ENCODE measurements at places on chromosomes 5 and 9.
A peak's percentile ranks its signal among the peaks of the same experiment; 100 is the strongest.

DNA sequence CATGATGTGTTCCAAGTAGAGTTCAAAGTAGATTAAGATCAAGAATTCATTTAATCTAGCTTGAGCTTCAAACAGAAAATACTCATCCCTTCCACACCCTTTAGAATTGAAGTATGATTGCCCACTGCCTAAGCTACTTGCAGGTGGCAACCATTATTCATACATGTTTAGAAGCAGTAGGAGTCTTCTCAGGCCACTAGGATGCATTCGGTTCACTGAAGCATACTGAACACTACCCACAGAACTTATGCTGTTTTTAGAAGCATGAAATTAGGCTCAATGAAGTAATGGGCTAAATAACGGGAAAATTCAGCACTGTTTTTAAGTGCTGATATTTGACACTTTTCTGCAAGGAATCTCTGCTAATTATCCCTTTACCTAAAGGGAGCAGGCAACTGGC is 263.4 kb downstream of the DEPDC1B start:
- H3K36me3 ChIP-seq: peaks cover 3% of the 10 kb centered on the region
- H3K27me3 ChIP-seq: no peaks in the 10 kb centered on the region
- H3K27ac ChIP-seq: no peak overlapping the region
- H3K4me3 ChIP-seq: no peak overlapping the region

DNA sequence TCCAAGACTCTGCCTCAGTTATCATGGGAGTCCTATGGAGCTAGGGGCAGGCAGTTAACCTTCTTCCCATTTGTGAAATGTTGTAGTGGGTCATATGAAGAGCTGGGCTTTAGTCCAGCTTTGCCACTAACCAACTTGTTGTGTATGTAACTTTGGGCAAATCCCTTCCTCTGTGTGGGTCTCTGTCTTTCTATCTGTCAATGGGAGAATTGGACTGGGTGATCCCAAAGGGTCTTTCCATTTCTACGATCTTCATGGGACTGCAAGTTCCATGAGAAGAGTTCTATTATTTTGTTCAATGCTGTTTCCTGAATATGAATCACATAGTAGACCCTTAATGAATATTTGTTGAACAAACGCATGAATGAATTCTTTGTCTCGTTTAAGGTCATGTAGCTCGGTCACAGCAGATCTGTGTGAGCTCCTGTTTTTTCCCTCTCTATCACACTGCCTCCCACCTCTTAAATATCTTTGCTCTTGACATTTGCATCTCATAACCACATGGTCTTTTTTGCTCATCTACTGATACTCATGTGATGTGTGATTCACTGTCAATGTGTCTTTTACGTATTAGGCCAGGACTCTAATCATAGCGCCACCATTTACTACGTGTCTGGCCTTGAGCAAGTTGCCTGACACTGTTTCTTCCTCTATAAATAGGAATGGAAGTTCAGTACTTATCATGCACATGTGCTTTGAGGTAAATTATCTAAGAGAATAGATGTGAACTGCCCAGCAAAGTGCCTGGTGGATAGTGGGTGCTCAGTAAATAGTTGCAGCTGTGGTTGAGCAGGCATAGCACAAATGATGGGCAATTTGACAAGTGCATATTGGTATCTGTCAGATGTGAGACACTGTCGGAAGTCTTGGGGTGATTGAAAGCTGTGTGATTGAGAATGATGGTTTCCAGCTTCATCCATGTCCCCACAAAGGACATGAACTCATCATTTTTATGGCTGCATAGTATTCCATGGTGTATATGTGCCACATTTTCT is 37.4 kb downstream of the PTTG1 start:
- no peaks in the 10 kb centered on the region for H3K4me1 ChIP-seq
- H3K4me3 ChIP-seq: no peak overlapping the region
- H3K27me3 ChIP-seq: peaks cover 10% of the 10 kb centered on the region
- H3K27ac ChIP-seq: no peak overlapping the region

- no peak for DNase-seq
- peaks cover 64% of the 10 kb centered on the region for H3K4me1 ChIP-seq
- H3K27ac ChIP-seq: peak overlapping the region; percentile 97
- no peaks in the 10 kb centered on the region for H3K27me3 ChIP-seq
These were observed 44.4 kb downstream of the FNBP1 start for GRCh38 chr9:129998491-129999140.

DNA sequence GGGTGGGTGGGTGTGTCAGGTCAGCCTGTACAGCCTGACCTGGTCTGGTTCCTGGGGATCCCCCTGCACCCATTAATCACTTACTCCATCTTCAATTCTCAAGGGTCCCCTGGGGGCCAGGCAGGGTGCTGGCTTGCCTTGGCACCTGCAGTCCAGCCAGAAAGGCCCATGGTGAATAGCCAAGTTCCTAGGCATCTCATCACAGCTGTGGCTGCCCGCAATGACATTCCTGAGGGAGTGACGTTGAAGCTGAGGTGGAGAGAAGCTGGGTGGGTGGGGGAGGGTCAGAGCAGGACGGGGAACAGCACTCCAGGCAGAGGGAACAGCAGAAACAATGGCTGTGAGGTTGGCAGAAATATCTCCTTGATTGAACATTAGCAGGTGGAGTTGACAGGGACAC is 10.6 kb downstream of the HMCN2 start:
- peaks cover 64% of the 10 kb centered on the region for H3K27me3 ChIP-seq
- DNase-seq: no peak
- H3K4me1 ChIP-seq: no peaks in the 10 kb centered on the region

GRCh38 chr5:175828651-175829050 is 42.7 kb upstream of the CPLX2 start:
- peaks cover 18% of the 10 kb centered on the region for H3K27me3 ChIP-seq
- H3K4me3 ChIP-seq: no peak overlapping the region
- no peaks in the 10 kb centered on the region for H3K36me3 ChIP-seq

DNA sequence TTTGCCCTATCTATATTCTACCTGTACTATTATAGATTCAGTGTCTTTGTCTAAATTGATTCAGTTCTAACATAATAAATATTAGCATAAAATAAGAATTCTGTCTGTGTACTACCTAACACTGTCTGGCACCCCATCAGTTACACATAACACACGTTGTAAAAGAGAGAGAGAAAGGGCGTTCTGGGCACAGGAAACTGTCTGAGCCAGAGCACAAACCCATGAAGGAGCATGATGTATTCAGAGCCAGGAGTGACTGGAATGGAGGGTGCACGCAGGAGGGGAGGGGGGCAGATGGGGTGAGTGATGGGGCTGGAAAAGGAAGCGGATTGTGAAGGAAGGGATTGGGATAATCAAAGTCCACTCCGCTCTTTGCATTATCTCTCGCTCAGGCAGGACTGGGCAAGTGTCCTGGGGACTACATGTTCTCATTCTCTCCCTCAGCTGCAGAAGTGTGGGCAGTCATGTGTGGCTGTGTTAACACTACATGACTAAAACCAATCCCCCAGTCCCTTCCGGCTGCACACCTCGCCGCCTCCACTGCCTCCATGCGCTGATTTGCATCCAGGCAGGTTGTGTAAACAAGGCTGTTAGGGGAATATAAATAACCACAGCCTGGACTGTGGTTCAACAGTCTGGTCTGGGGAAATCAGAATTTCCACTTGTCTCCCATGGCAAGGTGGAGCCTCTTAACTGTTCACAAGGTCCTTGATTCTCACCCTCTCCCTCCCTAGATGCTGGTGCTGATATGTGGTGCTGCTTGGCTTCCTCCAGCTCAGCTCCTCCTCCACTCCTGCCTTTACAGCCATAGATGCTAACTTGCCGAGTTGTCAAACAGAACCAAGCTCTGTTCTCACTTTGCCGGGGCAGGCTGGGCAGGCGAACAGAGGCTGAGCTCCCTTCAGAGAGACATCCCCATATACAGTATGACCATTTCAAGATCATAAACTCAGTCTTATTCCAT is 367.5 kb upstream of the BRINP1 start:
- H3K4me1 ChIP-seq: no peaks in the 10 kb centered on the region
- DNase-seq: no peak
- no peaks in the 10 kb centered on the region for H3K27me3 ChIP-seq
- no peaks in the 10 kb centered on the region for H3K36me3 ChIP-seq
- no peak overlapping the region for H3K27ac ChIP-seq

- no peaks in the 10 kb centered on the region for H3K4me1 ChIP-seq
- no peak overlapping the region for H3K27ac ChIP-seq
- H3K36me3 ChIP-seq: no peaks in the 10 kb centered on the region
These were observed 115.6 kb downstream of the VCAN start for GRCh38 chr5:83586874-83587776.
